Tibial artery (tissue), 4 donors: ENCODE measurements at places on chromosomes 12 and 14.

- no peak for DNase-seq
Observed at GRCh38 chr14:21018781-21019180, 6.1 kb downstream of the NDRG2 start.

- DNase-seq, result no peak
Observed at GRCh38 chr14:68986926-68987652, 8.0 kb upstream of the ACTN1 start.

DNA sequence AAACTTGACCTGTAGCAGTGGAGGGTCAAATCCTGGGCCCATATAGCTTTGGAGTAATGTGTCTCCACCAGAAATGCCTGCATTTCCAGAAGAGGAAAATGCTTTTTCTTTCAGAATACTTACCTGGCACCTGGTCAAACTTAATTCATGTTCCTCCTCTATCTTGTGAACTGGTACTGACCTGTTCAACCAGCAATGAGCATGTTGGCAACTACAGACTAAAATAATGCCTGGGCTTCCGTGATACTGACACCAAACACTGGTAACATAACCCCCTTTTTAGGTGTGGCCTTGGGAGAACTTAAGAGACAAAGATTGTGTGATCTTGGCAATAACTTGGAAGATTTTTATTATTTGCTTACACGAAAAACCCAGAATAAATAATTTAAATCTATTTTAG, 23.8 kb upstream of the MGST1 start:
- no peak for DNase-seq

GRCh38 chr12:16331998-16332397, 15.4 kb upstream of the MGST1 start:
- no peak for DNase-seq

- peak; percentile 77 for DNase-seq
Observed at GRCh38 chr14:60647081-60647836, 2.0 kb downstream of the SIX1 start.
